Renal cortex interstitium (tissue), 15 donors: ENCODE measurements at places on chromosomes 12 and 14. TPM values are rescaled to one million over a fixed set of nuclear protein-coding genes. Genes with fewer than 3 reads are reported as not detected.

RPL10L gene
- polyA plus RNA-seq = not detected

ZDHHC17 gene
- 53.2 TPM for polyA plus RNA-seq

POTEG gene
- not detected for polyA plus RNA-seq

PPP1R36 gene
- polyA plus RNA-seq = 0.53 TPM

ANKRD9 gene
- polyA plus RNA-seq = 7.5 TPM

RASSF9 gene
- polyA plus RNA-seq = 15.3 TPM

GPR84 gene
- 0.20 TPM for polyA plus RNA-seq

P2RX2 gene
- 1.7 TPM for polyA plus RNA-seq

RNF10 gene
- polyA plus RNA-seq = 262 TPM

PMEL gene
- polyA plus RNA-seq = 5.3 TPM

CFL2 gene
- polyA plus RNA-seq = 80.8 TPM

ASCL1 gene
- 0.22 TPM for polyA plus RNA-seq

INSM2 gene
- not detected for polyA plus RNA-seq

CHURC1 gene
- polyA plus RNA-seq = 56.5 TPM

KERA gene
- not detected for polyA plus RNA-seq

AKAP5 gene
- polyA plus RNA-seq = 8.1 TPM

KLHL33 gene
- 0.23 TPM for polyA plus RNA-seq

HHIPL1 gene
- polyA plus RNA-seq = 1.6 TPM

E2F7 gene
- 7.4 TPM for polyA plus RNA-seq

TSPAN19 gene
- 0.85 TPM for polyA plus RNA-seq

MSRB3 gene
- 24.8 TPM for polyA plus RNA-seq
